ENCODE measurements at places on chromosomes 5 and 9.
A peak's percentile ranks its signal among the peaks of the same experiment; 100 is the strongest.

GRCh38 chr9:13278368-13279246 is 885 bp downstream of the MPDZ start:
- DNase-seq, result no peak

DNA sequence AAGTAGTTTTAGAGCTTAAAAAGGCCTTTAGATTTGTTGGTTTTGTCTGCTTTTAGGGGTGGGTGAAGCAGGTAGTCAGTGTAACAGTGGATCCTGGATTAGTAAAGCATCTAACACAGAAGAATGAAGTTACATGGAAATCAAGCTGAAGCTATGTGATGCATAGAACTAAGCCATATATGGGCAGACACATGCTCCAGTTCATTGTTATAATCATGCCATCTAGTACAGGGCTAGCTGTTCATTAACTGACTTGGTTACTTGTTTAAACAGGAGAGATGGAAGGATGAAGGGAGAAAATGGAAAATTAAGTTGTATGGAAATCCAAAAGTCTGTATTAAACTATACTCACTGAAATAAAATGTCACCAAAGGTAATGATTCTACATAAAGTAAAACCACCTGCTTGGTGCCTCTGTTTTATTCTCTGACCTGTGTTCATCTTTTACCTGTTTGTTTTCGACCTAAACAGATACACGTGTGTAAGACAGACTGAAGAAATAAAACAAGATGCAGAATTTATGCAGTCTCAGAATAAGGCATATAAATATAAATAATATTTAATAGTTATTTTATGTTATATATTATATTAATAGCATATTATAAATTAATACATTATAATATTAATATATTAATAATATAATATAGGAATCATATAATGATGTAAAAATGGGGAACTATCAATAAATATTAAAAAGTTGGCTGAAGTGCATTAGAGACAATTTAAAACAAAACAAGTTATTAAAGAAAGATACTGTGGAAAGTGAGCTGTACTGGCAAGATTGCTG is 33.9 kb downstream of the MRPS30 start:
- no peak for DNase-seq

DNA sequence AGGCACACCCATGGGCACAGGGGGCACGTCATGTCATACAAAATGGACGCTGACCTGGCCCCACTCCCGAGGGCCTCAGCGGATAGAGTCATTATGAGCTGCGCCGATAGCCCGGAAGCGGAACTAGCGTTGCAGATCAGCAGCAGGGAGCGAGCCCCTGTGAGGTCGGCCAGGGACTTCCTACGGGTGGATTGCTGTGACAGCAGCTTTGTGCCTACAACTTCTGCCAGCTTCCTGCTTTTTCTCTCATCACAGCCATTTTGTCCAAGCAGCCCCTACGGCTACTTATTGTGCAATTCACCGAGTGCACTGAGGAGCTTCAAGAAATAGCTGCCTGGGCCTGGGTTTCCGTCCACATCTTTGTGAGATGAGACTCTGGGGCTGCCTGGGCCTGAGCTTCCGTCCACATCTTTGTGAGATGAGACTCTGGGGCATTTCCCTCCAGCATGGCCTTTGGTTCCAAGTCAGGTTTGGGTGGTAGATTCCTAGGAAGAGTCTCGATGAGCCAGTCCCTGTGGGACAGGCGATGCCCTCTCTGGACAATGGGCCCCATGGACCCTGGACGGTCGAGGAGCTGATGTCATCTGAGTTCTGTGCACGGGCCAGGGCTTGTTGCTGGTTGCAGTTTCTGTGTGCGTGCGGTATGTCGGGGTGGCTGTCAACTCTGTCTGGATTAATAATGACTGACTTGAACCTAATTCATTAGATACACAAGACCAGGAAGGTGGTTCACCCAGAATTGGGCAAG is 67.0 kb upstream of the GNE start:
- no peak for DNase-seq

DNA sequence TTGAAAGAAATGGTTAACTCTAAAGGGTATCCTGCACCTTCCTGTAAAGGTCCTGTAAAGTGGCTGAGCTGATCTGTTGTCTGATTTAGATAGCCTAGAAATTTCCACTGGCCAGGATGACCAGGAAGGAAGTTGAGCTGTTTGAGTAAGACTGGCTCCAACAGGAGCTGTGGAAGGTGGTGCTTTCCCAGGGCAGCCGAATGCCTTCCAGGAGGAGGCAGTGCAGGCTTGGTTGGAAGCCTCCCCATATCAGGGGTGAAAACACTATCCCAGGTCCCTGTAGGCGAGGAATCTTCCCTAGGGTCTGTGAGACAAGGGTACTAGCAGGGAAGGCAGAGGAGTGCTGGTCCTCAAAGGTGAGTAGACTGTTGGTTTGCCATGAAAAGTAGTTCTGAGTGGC is 98.4 kb downstream of the LIX1 start:
- DNase-seq, result no peak

- DNase-seq, result no peak
Observed at GRCh38 chr5:125004009-125004408, 257.6 kb upstream of the ZNF608 start.

- DNase-seq, result no peak
Observed at GRCh38 chr5:108669462-108669861, 78.2 kb upstream of the FER start.

DNA sequence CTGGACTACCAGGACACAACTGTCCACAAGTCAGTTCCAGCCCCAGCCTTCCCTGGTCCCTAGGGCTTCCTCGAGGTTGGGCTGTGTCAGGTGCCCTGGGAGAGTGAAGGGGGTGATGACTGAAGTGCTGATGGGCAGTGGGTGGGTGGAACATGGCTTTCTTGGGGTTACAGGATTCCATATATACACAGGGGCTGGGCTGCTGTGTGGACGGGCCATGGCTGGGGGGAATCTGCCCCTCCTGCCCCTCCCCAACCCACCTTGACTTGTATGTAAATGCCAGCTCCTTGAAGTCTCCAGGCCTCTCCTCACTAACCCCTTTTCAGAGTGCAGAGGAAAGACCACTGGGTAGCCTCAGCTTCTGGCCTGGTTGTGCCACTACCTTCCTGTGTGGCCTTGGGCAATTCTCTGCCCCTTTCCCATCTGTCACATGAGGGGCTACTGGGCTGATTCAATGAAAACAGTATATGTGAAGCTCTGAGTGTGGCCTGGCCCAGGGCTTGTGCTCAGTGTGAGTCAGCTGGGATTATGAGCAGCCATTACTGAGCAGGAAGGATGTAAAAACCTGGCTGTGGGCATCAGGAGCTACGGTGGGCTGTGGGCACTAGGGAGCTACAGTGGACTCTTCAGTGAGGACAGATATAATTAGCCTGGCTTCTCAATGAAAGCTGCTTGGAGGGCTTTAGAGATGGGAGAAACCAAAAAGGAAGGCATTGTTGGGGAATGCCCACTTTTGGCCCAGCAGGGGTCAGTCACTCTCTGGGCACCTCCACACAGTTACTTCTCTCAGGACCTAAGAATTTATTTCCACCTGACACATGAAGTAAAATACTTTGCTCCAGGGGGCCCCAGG is 23.3 kb downstream of the PITX1 start:
- DNase-seq, result no peak

DNA sequence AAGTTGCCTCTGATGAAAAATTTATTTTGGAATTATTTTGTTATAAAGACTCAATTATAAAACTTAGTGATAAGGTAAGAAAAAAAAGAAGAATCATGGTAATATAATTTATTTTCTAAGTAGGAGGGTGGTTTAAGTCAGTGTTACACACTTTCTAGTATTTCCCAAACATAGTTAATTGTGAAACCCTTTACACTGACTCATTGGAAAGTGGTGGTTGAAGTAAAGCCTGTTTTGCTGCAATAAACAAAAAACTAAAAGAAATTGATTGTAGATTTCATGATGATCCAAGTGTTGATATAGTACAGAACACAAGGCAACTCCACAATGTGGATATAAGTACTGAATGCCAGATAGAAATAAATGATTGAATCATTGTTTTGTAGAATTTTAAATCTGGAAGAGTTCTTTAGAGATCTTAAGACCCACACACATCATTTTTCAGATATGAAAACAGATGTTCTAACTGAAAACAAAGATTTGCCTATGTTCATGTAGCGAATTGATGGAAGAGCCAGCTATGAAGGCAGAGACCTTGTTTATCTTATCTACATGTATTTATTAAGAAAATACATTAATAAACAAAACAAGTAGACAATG is 539.8 kb downstream of the PRELID2 start:
- no peak for DNase-seq

DNA sequence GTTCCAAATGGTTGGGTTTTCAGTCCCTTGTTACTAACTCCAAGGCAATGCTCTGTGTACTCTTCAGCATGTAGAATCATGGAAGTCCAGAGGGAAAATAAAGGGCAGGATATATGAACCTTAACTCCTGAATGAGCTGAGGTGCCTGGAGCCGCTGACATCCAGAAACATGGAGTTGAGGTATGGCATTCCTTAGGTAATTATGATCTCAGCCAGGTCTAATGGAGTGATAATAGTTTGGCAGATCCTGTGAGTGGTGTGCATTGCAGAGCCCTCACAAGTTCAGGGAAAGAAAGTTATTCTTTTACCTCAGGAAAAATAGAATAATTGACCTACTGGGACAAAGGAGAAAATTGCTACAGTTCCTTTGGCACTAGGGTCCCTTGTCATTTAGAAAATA is 369.1 kb downstream of the ZNF608 start:
- no peak for DNase-seq

GRCh38 chr5:173668245-173668800 is 51.9 kb upstream of the BOD1 start:
- no peak for DNase-seq

DNA sequence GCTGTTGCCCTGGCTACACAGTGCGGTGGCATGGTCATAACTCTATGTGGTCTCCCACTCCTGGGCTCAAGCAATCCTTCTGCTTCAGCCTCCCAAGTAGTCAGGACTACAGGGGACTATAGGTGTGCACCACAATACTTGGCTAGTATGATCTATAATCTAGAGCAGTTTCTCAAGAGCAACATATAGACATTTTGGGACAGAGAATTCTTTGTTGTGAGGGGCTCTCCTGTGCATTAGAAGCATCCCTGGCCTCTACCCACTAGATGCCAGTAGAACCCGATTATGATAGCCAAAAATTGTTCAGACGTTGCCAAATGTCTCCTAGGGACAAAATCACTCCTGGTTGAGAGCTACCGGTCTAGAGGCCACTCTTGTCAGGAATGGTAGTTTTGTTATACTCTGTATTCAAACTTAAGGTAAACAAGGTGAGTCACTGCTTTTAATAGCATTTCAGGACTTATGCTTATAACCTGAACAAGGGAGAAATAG is 7.2 kb downstream of the ANKHD1 start:
- DNase-seq, result no peak

- peak; percentile 40 for DNase-seq
Observed at GRCh38 chr9:130770679-130771442, 64.2 kb upstream of the ABL1 start.

- no peak for DNase-seq
Observed at GRCh38 chr9:134515026-134515821, 126.4 kb upstream of the COL5A1 start.

- no peak for DNase-seq
Observed at GRCh38 chr9:14097215-14097614, 216.7 kb downstream of the NFIB start.

DNA sequence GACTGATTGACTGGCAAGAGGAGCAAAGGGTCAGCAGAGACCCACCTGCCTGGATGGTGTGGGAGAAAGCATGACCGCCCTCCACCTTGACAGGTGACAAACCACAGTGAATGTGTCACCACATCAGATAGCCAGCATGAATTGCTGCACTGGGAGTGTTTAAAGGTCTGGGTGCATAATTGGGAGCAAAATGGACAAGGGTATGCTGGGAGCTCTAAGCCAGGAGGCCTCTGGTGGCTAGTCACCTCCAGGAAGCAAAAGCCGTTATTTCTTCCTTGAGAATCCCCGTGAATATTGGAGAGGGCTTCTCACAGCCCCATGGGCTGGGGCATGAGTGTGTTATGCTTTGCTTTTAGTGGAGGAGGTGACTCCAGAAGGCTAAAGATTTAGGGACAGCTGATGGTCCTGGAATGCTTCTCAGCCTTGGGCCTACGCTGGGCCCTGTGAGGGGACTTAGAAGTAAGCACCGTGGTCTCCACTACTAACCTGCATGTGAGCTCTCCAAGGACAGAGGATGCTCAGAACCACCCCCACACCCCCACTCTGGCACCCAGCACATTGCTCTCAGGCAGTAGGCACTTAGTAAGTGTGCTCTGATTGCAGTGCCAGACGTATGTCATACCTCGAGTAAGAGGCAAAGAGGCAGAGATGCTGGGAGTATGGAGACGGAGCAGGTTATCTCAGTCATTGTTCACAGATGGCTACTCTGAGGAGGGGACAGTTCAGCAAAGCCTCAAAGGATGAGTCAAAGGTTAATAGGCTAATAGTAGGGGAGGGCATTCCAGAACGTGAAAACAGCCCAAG is 9.1 kb upstream of the IRF1 start:
- DNase-seq, result no peak
